NCI-H187 treated with DMSO at 0.1 percent for 48 hours (cell line): ENCODE measurements at places on chromosomes 11 and 22.

- no peak for DNase-seq
Measured at GRCh38 chr22:49192180-49192856, 635.4 kb downstream of the BRD1 start.

- DNase-seq, result no peak
Measured at GRCh38 chr11:100789500-100789899, 102.4 kb downstream of the ARHGAP42 start.

GRCh38 chr22:17641269-17641668 lies 2.7 kb downstream of the BCL2L13 start:
- DNase-seq, result no peak

- no peak for DNase-seq
Measured at GRCh38 chr11:87315229-87315628, 277.5 kb downstream of the TMEM135 start.

DNA sequence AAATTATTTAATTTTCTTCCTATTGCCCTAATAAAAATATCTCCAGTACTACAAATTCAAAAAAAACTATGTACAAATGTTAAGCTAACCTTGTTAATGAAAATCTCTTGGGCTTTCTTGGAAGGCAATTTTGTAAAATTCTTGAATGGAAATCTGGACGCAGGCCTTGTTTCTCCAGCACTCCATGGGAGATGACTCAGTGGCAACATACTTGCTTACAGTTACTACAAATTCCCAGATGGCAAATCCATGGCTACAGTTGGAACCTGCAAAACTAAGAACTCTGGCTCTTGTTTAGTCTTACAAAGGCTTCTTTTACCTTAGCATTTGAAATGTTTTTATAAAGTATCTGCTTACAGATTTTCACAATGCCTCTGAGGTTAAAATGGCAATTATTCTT lies 725.2 kb downstream of the DLG2 start:
- no peak for DNase-seq

- DNase-seq, result no peak
Measured at GRCh38 chr22:26259510-26259909, 90.2 kb downstream of the SEZ6L start.

DNA sequence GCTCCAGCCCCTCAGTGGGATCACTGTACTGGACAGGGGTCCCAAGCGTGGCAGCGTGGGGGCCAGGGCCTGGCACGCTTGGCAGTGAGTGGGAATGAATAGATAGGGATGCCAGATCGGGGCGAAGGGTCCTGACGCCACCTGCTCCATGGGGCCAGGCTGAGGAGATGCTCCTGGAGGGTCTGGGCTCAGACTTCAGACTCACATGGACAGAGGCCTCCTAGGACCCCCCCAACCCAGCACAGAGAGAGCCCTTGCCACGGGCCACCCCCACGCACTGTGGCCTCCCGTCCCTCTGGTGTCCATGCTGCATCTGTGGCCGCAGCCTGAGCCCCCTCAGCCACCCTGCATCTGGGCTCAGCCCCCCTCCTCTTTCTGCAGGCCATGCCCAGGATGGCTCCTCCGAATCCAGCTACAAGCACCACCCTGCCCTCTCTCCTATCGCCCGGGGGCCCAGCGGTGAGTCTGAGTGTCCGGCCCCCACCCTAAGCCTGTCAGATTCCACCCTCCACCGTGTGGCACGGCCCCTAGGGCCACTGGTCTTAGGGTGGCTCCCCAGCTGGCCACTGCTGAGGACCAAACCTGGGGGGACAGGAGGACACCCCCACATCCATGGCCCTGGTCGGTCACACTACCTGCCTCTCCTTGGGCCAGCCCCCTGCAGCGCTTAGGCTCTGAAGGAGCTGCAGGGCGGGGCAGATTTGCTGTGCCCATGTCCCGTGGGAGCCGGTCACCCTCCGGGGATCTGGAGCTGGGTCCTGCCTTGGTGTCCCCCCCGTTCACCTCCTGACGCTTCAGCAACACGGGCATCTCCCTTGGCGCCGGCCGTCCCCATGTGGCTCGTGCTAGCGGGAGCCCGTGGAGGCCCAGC lies 2.7 kb downstream of the MUC5AC start:
- no peak for DNase-seq

- no peak for DNase-seq
Measured at GRCh38 chr22:42879371-42880021, 22.4 kb upstream of the ARFGAP3 start.

- no peak for DNase-seq
Measured at GRCh38 chr22:30337461-30337778, 10.7 kb upstream of the TBC1D10A start.
